ENCODE measurements at places on chromosomes 13 and 19.

DNA sequence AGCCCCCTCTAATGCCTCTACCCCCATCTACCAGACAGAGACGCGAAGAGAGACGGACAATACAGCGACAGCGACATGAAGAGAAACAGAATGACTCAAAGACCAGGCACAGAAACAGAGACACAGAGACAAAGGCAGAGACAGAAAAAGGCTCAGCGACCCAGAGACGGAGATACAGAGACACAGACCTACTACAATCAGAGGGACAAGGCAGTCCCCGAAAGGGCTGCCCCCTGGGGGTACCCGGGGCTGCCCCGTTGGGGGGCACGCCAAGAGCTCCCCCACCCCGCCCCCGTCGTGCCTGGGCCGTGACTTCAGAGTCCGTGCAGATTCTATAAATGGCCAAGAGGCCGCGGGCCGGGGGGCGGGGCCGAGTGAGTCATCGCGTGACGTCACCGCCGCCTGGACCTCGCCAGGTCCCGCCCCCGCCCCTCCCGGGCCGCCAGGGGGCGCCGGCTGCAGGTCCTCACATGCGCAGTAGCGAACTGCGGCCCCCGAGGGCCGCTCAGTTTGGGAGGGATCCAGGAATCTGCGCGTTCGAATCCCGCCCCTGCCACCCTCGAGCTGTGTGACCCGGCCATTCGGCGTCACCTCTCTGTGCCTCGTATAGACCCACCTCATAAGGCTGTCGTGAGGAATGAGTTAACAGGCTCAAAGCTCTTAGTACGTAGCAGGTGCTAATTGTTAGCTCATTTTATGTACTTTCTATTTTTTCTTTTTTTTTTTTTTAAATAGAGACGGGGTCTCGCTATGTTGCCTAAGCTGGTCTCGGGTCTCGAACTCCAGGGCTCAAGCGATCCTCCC, 2.7 kb upstream of the CNN1 start:
- DNase-seq = peak; percentile 56

- DNase-seq = no peak
These were observed 15.0 kb upstream of the CFAP97D2 start for GRCh38 chr13:114164053-114164452.

DNA sequence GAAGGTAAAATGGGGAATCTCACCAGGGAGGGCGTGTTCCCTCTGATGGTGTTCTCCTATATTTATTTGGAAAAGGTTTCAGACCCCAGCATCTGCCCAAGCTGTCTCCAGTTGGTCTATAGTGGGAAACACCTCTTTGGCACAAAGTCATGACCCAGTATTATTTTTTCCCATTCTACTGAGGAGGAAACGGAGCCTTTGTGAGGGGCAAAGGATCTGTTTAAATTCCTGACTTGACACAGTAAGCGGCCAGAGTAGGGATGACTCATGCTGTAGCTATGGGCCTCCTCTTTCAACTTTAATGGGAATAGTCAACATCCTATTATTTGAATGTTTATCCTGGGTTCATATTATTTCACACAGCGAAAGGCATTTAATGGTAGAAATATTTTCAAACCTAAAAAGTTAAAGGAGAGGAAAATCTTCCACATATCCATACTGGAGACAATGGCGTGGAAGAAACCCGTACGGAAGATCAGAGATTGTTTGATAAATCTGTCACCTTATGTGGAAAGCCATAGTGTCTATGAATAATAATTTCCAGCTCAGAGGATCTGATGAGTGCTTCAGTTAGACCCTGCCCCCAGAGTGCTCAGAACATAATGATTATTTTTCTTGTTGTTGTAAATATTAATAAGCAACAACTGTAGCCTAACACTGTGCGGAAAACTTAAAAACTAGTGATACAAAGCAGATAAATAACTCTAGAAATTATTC, 126.0 kb downstream of the FOXO1 start:
- DNase-seq = no peak

- DNase-seq = no peak
These were observed 12.7 kb downstream of the NPAS1 start for GRCh38 chr19:47032171-47032811.

- no peak for DNase-seq
These were observed 691 bp upstream of the OLFM2 start for GRCh38 chr19:9937001-9937411.

DNA sequence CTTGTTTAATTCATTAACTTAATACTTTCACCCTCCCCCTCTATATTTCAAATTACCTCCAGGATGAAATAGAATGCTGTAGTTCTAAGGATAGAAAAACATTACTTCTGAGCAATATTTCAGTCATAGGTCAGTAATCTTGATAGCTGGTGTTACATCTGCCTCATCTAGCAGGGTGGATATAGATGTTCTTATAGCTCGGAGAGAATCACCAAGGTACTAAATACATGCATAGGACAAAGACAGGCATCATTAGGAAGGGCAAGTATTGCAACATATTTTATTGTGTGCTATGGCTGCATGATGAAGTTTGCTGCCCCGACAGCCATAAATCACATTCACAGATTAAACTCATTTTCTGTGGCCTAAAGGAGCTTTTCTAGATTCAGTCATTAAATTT, 601.0 kb downstream of the FGF9 start:
- no peak for DNase-seq

- no peak for DNase-seq
These were observed 16.0 kb downstream of the MYO1F start for GRCh38 chr19:8561075-8561764.

- DNase-seq = no peak
These were observed 1.5 kb upstream of the CGB7 start for GRCh38 chr19:49059053-49059452.

DNA sequence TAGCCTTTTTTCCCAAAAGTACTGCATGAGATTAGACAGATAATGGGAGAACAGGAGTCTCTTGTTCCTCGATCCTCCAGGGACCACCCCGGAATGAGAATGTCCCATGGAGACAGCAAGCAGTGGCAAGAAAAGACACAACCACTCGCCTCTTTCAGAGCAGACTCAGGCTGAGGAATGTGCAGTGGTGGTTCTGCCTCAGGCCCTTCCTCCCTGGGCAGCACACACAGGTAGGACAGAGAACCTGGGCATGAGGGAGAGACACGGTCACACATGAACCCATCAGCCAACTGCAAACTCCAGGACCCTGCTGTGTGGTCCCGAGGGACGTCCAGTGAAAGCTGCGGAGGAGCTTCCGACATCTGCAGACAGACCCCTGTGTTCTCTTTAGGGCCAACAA, 31.0 kb downstream of the CRYL1 start:
- no peak for DNase-seq

DNA sequence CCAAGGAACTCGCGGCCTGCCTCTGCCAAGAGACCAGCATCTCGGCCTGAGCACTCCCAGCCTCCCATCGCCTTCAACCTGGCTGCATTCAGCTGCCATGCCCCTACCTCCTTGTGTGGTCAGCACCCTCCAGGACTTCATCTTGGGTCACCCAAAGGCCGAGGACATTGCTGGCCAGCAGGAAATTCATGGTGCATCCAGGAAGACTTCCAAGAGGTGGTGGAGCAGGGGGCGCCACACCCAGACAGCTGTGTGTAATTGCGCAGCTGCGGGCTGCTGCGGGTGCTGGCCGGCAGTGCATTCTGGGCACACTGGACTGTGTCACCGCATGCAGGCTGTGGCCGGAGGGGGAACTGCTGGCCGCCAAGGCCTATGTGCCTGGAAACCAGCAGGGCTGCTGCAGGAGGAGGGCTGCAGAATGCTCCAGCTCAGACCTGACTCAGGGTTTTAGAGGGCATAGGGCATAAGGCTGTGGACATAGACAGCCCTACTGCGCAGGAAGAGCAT, 164.3 kb upstream of the TUBA3C start:
- DNase-seq = no peak

GRCh38 chr19:38250821-38251563, 5.2 kb downstream of the PPP1R14A start:
- peak; percentile 61 for DNase-seq

GRCh38 chr13:102726430-102726829, 31.6 kb upstream of the METTL21C start:
- no peak for DNase-seq

- DNase-seq = no peak
These were observed 5.7 kb downstream of the JAK3 start for GRCh38 chr19:17841810-17842662.

- DNase-seq = no peak
These were observed 56.4 kb downstream of the KLF12 start for GRCh38 chr13:74077792-74078191.

DNA sequence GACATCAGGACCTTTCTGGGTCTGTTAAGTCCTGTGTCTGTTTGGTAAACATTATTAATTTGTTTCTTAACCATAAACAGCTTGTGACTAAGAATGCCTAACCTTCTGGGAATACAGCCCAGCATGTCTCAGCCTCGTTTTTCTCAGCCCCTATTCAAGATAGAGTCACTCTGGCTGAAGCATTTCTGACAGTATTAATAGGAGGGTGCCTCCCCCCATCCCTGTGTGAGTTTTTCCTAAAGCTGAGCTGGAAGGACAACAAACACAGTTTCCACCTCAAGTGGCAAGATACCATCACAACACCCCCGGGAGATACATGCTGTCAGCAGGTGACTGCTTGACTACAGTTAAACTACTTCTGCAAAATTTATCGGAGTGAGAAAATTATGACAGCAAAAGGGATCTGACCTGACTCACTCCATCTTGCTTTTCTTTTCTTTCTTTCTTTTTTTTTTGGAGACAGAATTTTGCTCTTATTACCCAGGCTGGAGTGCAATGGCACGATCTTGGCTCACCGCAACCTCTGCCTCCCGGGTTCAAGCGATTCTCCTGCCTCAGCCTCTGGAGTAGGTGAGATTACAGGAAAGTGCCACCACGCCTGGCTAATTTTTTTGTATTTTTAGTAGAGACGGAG, 59.3 kb upstream of the ABCC4 start:
- DNase-seq = no peak

DNA sequence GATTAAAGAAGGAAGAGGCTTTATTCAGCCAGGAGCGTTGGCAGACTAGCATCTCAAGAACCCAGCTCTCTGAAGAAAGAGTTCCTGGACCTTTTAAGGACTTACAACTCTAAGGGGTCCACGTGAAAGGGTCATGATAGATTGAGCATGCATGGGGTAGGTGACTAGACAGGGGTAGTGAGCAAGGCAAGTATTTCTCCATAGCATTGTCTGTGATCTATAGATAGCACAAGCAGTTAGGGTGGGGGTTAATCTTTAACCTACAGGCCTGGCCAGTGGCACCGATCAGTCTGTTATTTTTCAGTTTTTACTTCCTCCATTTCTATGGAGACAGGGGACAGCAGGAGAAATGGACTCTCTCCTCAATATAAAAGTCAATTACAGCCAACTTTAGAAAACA, 983.7 kb downstream of the SLITRK1 start:
- no peak for DNase-seq

GRCh38 chr19:5934774-5935472, 20.9 kb downstream of the CAPS start:
- DNase-seq = no peak

GRCh38 chr13:58633226-58633625, 1001.7 kb downstream of the PCDH17 start:
- DNase-seq = no peak

DNA sequence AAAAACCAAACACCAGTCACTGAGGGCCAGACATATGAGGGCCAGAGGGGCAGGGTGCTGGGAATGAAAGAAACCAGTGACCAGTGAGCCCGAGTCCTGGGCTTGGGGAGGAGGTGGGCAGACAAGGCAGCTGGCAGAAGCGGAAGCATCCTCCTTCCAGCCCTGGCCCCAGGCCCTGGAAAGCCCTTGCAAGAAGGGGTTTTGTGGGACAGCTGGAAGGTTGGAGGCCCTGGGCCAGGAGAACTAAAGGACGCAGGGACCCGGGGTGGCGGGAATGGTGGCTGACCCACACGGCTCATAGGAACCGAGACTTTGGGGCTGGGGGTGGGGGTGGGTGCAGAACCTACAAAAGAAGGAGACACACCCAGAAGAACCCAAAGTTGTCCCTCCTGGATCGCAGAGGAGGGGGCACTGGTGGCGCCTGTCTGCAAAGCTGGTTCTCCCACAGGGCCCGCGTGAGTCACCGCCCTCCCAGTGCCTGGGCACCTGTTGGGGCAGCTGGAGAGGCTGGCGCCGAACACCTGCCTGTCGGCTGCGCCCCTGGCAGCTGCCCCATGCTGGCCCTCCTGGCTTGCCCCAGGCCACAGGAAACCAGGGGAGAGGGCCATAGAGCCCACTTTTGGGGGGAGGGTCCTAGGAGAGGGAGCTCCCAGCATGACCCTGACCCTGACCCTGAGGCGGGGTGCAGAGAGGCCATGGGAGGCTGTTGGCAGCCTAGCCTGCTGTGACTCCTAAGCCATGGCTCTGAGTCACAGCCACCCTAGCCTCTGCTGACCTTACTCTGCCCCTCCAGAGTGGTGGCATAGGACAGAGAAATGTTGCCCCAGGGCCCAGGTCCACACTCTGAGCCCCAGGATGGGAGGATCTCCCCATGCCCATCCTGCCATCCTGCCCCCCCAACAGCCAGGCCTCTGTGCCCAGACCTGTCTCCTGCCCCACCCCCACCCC, 802 bp downstream of the DMPK start:
- DNase-seq = no peak

GRCh38 chr19:2815923-2816322, 3.7 kb upstream of the ZNF554 start:
- no peak for DNase-seq

- DNase-seq = no peak
These were observed 863 bp downstream of the ZNF581 start for GRCh38 chr19:55644191-55644833.

- no peak for DNase-seq
These were observed 293.7 kb downstream of the POU4F1 start for GRCh38 chr13:78309497-78310180.

DNA sequence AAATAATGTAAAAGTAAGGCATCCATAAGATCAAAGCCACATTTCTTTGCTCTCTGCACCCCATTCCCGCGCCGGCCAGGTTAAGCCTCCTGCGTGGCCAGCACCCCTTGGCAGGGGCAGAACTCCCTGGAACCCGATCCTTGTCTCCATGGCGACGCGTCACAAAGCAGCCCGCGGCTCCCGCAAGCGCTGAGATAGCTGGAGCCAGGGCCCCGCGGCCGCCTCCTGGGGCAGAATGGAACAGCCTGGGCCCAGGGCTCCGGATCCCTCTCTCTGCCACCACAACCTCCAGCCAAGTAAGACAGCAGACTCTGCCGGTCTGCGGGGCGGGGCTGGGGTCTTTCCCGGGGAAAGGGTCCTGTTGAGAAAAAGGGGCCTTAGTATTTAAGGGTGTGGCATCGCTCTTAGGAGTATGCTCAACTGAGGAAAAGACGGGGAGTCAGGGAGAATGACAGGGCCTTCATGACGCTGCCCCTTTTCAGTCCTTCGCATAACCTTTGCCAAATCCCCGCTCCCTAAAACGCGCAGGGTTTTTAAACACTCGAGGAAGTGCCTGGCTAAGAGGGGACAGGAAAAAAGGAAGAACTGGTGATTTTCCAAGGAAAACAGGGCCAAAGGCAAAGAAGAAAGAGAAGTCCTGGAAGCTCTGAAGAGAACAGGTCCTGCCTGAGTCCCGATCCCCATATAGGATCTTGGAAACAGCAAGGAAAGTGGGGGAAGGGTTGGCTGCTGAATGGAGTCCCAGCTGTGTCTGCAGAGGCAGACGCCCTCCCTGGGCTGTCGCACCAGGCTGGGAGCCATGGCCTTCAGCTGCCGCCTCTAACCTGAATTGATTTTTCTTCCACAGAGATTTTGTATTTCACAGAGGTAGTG, at the start of gene TEX26:
Gene TEX26, plus strand, starts transcription at position 176 of the 873 bp plus-strand sequence. Its CDS starts 60 bp downstream, at position 236.
- DNase-seq = no peak
